ENCODE measurements at places on chromosomes 3 and 15.

DNA sequence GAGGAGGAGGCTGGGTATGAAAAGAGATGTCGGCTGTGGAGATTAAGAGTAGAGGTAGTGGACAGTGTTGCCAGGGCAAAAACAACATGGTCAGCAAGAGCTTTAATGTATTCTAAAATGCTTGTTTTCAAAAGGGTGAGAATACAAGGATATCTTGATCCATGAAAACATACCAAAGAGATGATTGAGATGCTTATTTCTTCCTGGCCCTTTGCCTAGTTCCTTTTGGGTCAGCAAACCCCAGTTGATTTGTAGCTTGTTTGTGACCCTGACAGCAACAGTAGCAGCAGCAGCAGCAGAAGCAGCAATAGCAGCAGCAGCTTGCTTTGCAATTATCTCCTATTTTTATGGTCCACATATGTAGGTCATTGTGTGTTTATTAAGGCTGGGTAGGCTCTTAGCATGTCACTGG lies 337.3 kb downstream of the LPP start:
- no peak for DNase-seq

GRCh38 chr3:9552252-9552999 lies 1.2 kb downstream of the LHFPL4 start:
- DNase-seq = peak; percentile 73

- no peak for DNase-seq
These were observed 13.6 kb upstream of the BAHD1 start for GRCh38 chr15:40427188-40427587.

DNA sequence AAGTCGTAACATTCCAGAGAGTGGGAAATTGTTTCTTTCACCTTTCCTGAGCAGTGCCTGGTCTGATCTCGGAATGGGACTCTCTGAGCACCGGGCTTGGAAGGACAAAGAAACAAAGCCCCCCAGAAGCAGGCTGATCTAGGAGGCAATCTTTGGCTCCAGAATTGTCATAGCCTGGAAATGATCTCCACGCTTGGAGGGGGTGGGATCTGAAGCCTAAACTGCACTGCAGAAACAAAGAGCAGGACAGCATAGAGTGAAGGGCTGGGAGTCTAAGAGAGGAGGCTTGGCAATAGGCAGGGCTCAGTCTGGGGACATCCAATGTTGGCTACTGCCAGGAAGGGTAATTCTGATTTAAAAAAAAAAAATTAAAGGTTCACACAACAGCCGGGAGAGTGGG lies 1.9 kb downstream of the CRABP1 start:
- DNase-seq = no peak

GRCh38 chr3:23712656-23713559 lies 92.8 kb upstream of the UBE2E1 start:
- no peak for DNase-seq

GRCh38 chr3:52620580-52620979 lies 65.1 kb downstream of the PBRM1 start:
- no peak for DNase-seq

DNA sequence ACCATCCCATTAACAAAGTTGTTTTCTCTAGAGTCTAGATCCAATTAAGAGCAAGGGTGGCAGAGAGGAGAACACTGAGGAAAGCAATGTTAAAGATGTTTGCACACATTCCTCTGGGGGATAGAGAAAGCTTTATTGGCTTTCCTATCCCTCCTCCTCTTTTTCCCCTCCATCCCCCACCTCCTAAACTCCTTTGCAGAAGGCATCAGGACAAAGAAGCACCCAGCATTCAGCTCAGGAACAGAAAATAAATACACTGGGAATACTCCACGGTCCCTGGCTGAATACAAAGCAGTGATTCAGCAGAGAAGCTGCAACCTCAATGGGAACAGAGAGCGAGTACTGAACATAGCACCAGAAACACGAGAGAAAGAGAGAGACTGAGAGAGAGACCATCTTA lies 21.9 kb downstream of the LSAMP start:
- no peak for DNase-seq

DNA sequence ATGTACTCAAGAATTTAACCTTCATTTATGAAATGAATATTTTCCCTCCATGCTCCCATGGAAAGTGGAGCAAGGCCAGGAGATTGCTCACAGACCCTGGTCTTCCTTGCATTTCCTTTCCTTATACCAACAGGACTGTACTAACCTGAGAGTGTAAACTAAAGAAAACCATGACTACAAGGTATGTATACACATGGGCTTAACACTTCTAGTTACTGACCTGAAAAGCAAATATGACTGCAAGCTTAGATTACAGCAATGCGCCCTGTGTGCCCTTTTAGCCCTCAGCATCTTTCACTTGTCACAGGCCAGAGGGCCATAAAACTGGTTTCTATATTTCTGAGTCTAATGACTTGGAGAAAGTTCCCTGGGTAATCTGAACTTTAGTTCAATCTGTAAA lies 52.1 kb downstream of the NEK10 start:
- DNase-seq = no peak

- DNase-seq = peak; percentile 48
These were observed 12.4 kb downstream of the OTOL1 start for GRCh38 chr3:161508852-161509477.

DNA sequence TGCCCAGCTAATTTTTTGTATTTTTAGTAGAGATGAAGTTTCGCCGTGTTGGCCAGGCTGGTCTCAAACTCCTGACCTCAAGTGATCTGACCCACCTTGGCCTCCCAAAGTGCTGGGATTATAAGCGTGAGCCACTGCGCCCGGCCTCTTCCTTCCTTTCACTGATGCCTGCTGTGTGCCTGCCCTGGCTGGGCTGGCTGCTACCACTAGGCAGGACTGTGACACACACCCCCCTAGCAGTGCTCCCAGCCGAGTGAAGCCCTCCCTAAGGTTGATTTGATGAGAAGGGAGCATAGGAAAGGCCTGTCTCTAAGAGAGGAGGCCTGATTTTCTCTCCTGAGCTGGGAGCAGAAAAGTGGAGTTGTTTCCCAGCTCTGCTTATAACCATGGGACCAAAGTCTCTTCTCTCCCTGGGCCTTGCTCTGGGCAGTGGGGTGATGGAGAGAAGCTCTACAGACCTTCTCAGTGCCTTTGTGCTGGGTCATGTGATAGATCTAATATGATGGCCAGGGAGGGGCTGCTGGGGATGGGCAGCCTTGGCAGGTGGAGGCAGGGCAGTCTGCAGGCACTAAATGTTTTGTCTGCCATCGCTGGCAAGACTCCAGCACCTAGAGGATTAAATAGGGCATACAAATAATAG lies 20.1 kb upstream of the SFMBT1 start:
- DNase-seq = no peak

DNA sequence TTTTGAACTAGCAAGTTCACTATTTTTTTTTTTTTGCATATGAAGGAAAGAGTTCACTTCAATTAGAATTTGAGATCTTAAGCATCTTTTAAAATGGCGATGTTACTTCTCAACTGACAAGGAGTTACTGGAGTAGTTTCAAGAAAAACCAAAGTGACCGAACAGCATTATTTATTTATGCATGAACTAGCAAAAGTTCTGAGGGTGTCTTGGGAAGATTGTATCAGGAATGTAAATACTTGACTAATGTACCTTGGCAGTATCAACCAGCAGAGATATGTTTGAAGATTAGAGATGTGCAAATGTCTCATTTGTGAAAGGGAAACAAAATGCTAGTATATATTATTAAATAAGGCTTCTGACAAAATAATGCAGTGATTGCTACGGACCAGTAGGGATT lies 203.9 kb downstream of the KBTBD8 start:
- DNase-seq = no peak

DNA sequence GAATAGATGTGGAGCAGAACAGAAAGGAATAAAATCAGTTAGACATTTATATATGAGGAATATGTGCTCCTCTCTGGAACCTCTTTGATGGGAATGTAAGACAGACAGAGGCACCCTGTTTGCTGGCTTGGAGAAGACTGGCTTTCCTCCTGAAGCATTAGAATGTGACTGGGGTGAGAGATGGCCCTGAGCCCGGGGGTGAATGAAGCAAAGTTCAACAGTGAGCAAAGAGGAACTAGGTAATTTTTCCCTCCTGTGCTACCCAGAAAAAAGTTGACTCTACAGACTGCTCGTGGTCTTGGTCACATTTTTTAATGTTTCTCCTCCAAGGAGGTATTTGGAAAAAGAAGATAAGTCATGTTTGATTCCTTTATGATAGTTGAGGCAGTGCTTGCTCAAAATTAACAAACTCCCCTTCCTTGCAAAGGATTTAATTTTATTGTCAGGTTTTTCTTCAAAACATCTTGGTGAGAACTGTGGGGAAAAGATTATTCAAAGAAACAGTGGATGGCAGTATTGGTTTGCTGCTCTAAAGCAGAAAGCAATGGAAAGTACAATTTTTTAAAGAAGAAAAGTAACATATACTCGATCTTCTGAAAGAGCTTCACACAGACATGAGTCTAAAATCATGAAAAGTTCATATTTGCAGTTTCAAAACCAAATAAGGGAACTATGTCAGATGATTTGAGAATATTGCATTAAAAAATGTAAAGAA lies 370.4 kb upstream of the CDIN1 start:
- DNase-seq = no peak

- no peak for DNase-seq
These were observed 24.0 kb upstream of the ARNT2 start for GRCh38 chr15:80380154-80380553.

DNA sequence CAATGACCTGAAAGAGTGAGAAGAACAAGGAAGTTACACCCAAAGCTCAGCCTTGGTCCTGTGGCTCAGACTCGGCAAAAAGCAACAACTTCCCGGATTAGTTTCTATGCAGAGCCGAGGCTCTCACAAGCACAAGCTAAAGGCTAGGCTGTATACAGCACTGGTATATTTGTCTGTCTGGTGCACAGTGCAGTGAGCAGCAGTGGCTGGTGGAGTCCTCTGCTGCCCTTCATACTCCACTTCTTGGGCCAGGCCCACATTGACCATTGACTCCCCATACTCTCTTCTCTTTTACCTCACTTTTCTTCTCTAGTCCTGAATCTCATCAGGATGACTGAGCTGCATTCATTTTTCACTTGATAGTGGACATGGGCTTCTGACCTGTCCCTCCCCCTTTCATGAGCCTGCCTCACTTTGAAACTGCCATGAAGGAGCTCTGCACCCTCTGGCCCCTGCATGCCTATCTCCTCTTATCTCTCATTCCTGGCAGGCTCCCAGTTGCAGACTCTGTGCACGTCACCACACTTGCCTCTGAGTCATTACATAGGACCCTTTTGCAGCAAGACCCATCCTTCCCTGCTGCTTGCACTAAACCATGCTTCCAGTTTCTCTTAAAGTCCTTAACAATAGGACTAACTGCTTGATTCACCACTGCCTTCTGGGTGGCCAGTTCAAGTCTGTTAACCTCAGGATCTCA lies 379.3 kb downstream of the NTRK3 start:
- no peak for DNase-seq

DNA sequence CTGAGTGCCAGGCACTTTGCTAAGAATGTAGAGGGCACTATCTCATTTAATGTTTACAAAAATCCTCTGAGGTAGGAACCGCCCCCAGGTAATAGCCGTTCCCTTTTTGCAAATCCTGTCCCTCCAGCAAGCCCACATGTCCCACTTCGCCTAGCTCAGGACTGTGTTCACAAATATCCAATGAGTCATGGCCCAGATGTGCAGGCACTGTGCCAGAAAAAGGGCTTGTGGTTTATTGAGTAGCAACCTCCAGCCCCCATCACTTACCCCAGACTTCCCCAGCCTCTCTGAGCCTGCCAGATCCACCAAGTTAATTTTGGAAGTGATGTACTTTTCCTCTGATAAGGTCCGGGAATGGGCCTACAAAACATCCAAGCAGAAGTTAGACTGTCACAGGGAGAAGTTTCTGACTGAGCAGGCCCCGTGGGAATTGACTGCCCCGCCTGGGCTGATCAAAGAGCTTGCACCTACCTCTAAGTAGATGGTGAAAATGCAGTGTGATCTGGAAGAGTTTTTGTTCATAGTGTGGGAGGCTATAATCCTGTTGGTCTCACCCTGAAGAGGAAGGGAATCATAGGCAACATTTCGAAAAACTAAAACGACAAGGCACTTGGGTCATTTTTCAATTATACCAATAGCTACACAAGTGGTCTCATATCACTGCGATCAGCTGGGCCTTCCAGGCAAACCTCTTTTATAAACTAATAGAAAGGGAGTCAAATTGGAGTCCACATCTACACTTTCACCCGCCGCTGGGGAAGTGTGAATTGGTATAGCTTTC lies 15.7 kb downstream of the KIF9 start:
- peak; percentile 94 for DNase-seq

GRCh38 chr15:73006523-73006922 lies 45.7 kb upstream of the NEO1 start:
- DNase-seq = no peak

GRCh38 chr3:64385277-64385676 lies 160.0 kb upstream of the PRICKLE2 start:
- DNase-seq = no peak

DNA sequence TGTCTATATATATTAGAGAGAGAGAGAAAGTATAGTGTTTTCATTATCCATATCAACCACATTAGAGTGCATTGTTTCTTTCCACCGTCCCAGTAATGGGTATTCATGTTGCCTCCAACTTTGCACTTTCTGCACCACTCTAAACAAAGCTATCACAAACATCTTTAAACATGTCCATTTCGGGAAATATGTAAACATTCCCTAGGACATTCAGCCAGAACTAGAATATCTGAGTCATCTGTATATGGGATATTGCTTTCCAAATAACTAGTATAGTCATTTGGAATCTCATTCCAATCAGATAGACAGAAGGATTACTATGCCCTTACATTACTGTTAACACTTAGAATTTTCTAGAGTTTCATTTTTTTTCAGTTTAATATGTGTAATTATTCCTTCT lies 914.9 kb upstream of the EPHA6 start:
- DNase-seq = no peak

DNA sequence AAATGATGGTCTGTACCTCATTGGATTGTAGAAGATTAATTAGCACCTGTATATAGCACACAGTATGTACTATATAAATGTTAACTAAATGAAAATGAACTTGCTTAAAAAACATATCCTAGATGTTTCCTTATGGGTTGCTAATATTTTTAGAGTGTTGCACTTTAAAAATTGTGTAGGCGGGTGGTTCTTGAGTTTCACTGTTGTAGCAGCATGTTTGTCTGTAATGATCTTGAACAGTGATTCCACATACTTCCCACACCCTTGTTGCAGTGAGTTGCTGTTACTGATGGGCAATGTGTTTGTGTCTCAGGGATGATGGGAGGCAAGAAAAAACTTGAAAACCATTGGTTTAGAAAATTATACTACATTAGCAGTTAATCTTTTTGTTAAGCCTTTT lies 22.0 kb downstream of the USP3 start:
- no peak for DNase-seq

DNA sequence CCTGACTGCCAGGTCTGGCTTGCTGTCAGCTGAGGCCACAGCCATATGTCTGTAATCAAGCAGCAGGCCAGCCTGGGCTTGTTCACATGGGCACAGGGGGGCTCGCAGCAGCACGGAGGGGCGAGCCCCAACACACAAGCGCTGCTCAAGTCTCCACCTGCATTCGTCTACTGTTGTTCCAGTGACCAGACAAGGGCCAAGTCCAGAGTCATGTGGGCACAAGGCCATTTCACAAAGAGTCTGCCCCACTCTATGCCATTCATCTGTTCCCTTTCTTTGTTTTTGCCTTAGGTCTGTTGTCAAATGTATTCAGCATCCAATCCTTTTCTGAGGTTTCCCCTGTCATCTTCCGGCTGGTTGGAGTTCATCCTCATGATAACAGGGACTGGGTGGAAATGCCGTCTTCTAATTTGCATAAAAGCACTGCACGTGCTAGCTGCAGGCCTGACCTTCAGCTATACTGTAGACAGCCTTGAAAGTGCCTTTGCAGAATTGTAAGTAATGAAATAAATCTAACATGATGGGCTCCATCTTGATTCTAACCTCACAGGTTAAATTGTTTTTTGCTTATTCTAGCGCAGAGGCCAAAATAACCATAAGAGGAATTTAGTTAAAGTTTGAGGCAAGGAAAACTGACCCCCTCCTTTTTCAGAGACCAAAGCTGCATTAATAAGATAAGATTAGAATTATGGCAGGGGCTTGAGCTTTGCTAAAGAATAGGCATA lies 28.6 kb upstream of the KBTBD12 start:
- peak; percentile 35 for DNase-seq

Measured in hematopoietic multipotent progenitor cell (in vitro differentiated cells).